Esophagus (tissue), 2 donors: ENCODE measurements at places on chromosomes 16 and 17. TPM values are rescaled to one million over a fixed set of nuclear protein-coding genes. Genes with fewer than 3 reads are reported as not detected.

FNDC8 gene
- polyA plus RNA-seq = 0.02 TPM

CBFA2T3 gene
- 0.93 TPM for polyA plus RNA-seq

FBF1 gene
- polyA plus RNA-seq = 8.7 TPM

KRT16 gene
- polyA plus RNA-seq = 534 TPM

MYH1 gene
- not detected for polyA plus RNA-seq

ZBTB4 gene
- polyA plus RNA-seq = 15.5 TPM

CCDC182 gene
- not detected for polyA plus RNA-seq

SEPTIN1 gene
- 3.5 TPM for polyA plus RNA-seq

KCNG4 gene
- polyA plus RNA-seq = not detected

FBXL16 gene
- polyA plus RNA-seq = 13.0 TPM

SPNS2 gene
- polyA plus RNA-seq = 95.3 TPM

ABI3 gene
- polyA plus RNA-seq = 4.1 TPM

GFAP gene
- polyA plus RNA-seq = not detected

CES1 gene
- polyA plus RNA-seq = 11.7 TPM

SLC12A3 gene
- 0.06 TPM for polyA plus RNA-seq

EFCAB5 gene
- 0.02 TPM for polyA plus RNA-seq

GAST gene
- not detected for polyA plus RNA-seq

TPPP3 gene
- polyA plus RNA-seq = 15.2 TPM

KRTAP1-5 gene
- polyA plus RNA-seq = not detected

GRAP gene
- 1.3 TPM for polyA plus RNA-seq

IKZF3 gene
- 0.84 TPM for polyA plus RNA-seq

CDH5 gene
- 2.8 TPM for polyA plus RNA-seq

CLEC10A gene
- polyA plus RNA-seq = 6.0 TPM

SHCBP1 gene
- 3.5 TPM for polyA plus RNA-seq

SOX8 gene
- 0.18 TPM for polyA plus RNA-seq

CCDC78 gene
- polyA plus RNA-seq = 0.86 TPM

WNK4 gene
- polyA plus RNA-seq = 12.8 TPM

HOXB5 gene
- polyA plus RNA-seq = 0.09 TPM

CDRT15L2 gene
- polyA plus RNA-seq = not detected

TP53TG3 gene
- not detected for polyA plus RNA-seq

ANKFN1 gene
- 0.09 TPM for polyA plus RNA-seq

CTF1 gene
- polyA plus RNA-seq = 3.3 TPM

CRAMP1 gene
- polyA plus RNA-seq = 4.8 TPM

MEIOC gene
- polyA plus RNA-seq = 0.06 TPM

SDR42E2 gene
- not detected for polyA plus RNA-seq

CLDN6 gene
- 0.06 TPM for polyA plus RNA-seq

SLC13A2 gene
- polyA plus RNA-seq = not detected

TEDC2 gene
- 6.0 TPM for polyA plus RNA-seq

C16orf96 gene
- 0.04 TPM for polyA plus RNA-seq

MYH3 gene
- polyA plus RNA-seq = 0.95 TPM
